Fibroblast of skin of back (primary cell): ENCODE measurements at places on chromosomes 13 and 19.

DNA sequence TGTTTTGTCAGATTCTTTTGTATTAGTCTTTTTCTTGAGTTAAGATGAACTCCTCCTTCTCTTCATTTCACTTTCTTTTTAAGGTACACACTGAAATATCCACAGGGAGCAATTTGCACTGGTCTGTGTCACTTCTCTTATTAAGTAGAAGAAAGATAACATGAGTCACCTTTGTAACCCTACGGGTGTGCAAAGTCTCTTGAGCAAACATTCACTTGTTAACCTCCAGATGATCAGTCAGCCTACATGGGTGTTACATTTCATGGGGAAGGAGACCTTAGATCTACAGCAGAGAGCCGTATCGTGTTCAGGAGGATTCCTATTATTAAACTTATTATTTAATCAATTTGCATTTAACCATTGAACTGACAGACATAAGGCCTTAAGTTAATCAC, 5.1 kb downstream of the ZNF507 start:
- no peak for DNase-seq

DNA sequence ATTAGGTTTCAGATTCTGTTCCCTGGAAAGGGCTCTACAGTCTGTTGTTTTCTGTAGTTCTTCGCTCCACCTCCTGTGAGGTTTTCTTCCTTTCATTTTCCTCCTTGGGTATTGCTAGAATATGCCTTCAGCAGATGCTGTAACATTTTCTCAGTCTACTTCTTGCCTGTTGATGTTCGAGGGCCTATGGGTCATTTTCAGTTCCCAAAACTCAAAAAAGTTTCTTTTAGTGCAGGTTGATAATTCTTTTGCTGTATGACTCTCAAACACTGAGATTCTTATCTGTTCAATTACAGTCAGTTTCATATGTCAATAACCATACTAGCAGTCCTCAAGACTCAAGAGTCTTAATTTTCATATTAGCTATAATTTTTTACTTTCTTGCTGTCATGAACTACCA, 268.3 kb downstream of the RFC3 start:
- DNase-seq = no peak

DNA sequence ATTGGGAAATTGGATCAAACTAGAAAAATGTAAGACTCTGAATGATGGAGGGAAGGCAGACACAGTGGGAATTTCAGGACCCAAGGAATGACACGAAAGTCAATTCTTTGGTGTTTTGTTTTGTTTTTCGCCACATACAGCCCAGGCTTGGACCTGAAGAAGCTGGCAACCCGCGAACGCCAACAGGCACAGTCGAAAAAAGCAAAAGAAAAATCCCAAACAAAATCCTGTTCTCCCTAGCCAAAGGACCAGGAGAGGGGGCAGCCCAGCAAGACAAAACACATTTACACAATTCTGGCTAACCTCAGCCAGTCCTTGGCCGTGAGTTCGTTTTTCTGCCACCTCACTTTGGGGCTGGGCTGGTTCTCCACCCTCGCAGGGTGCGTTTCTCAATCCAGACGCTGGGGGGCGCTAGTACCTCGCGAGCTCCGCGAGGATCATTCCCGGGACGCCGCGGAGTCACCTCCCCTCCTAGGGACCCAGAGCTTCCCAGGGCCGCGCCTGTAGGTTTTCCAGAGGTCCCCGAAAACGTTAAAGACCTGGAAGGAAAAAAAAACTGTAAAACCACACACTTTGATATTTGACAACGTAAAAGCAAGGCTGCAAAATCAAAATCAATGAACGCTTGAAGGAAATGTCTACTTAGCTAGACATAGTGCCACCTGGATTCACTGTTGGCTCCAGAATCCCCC, 34.9 kb upstream of the TPM4 start:
- DNase-seq = peak; percentile 73

- DNase-seq = peak; percentile 14
Measured at GRCh38 chr13:23087880-23088279, 92.9 kb upstream of the SGCG start.

- no peak for DNase-seq
Measured at GRCh38 chr13:38944219-38944618, 46.4 kb downstream of the STOML3 start.

GRCh38 chr13:22960827-22961226, 220.0 kb upstream of the SGCG start:
- no peak for DNase-seq

DNA sequence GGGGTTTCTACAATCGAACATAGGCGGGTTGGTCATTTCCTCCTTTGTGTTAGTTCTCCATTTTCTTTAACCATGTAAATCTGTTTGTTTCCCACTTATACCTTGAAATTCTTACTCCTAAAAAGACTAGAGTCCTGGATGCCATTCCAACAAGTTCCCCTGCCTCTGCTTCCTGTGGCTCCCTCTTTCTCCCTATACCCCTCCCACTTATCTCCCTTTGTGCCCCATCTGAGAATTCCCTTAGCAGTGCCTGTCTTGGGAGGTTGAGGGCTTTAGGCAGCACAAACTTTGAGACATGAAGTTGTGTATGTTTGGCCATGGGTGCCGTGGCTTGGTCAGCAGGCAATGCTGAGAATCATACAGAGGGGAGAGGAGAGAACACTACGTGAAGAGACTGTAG, 176.4 kb downstream of the RGCC start:
- no peak for DNase-seq

GRCh38 chr19:38852231-38853044, 2.7 kb upstream of the HNRNPL start:
- peak; percentile 76 for DNase-seq

GRCh38 chr13:105773863-105774538, 761.5 kb downstream of the EFNB2 start:
- peak; percentile 48 for DNase-seq
